CD4-positive, alpha-beta T cell treated with Interferon gamma for 1 hour (primary cell): ENCODE measurements at places on chromosomes 2 and 18.

- no peak for DNase-seq
These were observed 681.0 kb upstream of the GCFC2 start for GRCh38 chr2:76391678-76392077.

GRCh38 chr2:229265727-229266126 lies 5.4 kb downstream of the PID1 start:
- DNase-seq = no peak

DNA sequence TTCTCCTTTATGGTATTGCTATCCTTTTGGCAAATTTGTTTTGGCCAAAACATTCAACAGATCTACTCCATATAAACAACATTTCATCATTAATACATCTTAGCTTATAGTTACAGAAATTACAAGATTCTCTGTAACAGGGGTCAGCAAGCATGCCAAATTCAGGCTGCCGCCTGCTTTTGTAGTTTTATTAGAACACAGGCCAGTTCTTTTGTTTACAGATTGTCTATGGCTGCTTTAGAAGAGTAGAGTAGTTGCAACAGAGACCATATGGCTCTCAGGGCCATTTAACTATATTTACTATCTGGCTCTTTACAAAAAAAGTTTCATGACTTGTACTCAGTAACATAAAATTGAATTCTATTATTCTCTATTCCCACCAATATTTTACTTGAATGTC lies 53.9 kb downstream of the LNPK start:
- no peak for DNase-seq

- no peak for DNase-seq
These were observed 97.8 kb downstream of the GATA6 start for GRCh38 chr18:22267225-22267624.

- peak; percentile 30 for DNase-seq
These were observed at the start of gene TUBB6 for GRCh38 chr18:12307701-12308385. TUBB6 (plus strand) TSS chr18:12308241; CDS start chr18:12308293, 52 bp downstream.

- no peak for DNase-seq
These were observed 31.3 kb upstream of the SNED1 start for GRCh38 chr2:240966906-240967680.

GRCh38 chr2:240129311-240129710 lies 6.8 kb downstream of the COPS9 start:
- no peak for DNase-seq

DNA sequence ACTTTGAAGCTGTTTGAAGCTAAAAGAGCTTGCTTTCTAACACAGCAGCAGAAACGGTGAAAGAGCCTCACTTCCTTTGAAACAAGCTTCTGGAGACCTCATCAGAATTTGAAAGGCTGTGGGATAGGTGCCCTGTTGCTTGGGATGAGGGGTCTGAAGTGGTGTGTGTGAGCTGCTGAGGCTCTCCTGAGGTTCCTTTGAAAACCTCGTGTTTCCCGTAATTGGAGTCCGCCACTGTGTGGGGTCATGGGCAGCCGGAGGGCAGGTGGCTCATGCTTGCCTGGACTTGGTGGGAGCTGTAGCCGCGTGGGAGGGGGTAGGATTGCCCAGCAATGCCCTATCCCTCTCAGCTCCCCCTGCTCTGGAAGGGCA lies 34.4 kb downstream of the CABLES1 start:
- no peak for DNase-seq

DNA sequence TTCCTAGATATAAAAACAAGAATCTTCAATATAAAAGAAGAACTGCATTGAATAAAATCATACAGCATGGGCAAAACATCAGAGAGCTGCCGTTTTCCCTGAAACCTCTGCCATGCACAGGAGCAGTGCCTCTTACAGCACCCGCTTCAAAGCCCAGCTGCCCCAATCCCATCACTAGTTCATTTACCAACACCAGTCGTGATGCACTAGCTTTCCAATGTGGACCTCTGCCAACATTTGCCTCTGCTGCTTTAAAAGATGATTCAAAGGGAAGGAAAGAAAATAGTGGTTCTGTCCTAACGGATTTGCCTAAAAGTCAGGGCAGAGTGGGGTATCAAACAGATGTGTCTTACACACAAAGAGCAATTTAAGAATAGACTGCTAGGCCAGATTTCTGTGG lies 43.4 kb upstream of the AP1S3 start:
- DNase-seq = no peak

- DNase-seq = no peak
These were observed 47.9 kb downstream of the ADD2 start for GRCh38 chr2:70720124-70720523.

DNA sequence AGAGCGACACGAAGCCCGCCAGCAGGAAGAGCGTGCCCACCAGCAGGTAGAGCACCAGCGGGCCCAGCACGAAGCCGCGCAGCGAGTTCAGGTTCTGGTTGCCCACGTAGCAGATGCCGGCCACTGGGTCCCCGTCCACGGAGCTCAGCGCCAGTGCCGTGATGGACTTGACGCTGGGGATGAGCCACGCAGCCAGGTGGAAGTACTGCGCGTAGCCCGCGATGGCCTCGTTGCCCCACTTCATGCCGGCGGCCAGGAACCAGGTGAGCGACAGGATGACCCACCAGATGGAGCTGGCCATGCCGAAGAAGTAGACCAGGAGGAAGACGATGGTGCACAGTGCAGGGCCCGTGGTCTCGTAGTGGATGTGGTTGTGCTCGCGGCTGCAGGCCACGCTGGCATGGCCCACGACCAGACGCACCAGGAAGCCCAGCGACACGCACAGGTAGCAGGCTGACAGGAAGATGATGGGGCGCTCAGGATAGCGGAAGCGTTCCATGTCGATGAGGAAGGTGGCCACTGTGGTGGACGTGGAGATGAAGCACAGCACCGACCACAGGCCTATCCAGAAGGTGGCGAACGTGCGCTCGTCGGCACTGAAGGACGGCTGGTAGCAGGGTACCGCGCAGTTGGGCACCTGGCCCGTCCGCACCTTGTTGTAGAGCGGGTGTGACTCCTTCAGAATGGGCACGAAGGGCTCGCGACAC lies 2.1 kb downstream of the FZD5 start:
- peak; percentile 7 for DNase-seq
